ENCODE measurements at places on chromosomes 2 and 18.

- no peak for DNase-seq
Measured at GRCh38 chr2:41827354-41827971, 220.4 kb upstream of the PKDCC start.

DNA sequence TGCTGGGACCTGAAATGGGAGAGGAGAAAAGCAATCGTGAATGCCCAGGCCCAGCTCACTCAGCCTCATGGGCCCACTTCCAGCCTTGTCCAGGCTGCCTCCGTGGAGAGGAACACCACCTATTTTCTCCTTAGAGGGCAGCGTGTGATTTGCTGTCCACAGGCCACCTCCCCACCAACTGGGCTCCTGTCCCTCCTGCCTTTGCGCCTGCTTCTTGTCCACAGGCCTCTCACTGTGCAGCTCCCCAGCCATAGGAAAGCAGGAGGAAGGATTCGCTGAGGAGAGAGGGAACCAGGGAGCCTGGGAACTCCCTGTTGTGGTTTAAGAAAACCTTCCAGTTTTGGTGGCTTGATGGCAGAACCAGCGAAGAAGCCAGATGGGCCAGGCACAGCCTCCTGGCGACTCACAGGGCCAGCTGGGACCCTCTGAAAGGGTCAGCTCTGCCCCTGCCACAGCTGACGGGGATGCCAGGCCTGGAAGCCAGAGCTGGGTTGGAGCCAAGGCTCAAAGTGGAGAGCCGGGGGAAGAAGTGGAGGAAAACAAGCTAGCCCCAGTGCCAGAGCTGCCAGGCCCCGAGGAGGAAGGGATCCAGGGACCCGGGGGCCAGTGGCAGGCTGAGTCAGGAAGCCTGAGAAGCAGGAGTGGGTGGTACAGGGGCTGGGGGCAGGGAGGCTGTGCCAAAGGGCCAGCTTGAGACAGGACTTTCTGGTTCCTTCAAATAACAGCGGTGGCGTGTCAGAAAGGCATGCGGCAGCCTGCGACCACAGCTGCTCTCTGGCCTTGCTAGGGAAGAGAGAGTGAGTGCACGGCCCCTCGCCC lies 9.9 kb downstream of the TMBIM1 start:
- no peak for DNase-seq

DNA sequence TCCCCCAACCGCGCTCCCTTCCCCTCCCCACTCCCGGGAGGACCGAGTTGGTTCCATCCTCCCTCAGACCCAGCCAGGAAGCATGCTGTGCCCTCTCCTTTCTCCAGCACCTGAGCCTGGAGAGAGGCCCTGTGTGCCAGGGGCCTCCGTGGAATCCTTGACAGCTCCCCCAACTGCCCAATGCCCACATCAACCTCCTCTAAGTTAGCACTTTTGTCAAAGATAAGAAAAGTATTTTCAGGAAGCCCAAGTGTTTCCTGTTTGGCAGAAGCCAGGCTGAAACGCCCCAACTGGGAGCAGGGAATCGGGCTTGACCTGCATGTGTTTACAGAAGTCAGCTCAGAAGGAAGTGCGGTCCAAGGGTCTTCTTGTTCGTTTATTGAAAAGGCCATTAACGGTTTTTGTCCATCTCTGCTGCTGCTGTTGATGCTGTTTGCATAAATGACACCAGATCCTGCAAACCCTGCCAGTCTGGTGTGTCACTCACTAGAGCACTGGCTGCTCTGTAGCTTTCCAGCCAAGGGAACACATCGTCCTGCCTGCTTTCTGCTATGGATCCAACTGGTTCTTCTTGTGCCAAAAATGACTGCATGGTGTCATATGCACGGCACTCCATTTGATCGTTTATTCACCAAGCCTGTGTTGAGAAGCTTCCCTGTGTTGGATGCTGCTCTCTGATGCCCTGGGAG lies 35.4 kb upstream of the COL6A3 start:
- no peak for DNase-seq

DNA sequence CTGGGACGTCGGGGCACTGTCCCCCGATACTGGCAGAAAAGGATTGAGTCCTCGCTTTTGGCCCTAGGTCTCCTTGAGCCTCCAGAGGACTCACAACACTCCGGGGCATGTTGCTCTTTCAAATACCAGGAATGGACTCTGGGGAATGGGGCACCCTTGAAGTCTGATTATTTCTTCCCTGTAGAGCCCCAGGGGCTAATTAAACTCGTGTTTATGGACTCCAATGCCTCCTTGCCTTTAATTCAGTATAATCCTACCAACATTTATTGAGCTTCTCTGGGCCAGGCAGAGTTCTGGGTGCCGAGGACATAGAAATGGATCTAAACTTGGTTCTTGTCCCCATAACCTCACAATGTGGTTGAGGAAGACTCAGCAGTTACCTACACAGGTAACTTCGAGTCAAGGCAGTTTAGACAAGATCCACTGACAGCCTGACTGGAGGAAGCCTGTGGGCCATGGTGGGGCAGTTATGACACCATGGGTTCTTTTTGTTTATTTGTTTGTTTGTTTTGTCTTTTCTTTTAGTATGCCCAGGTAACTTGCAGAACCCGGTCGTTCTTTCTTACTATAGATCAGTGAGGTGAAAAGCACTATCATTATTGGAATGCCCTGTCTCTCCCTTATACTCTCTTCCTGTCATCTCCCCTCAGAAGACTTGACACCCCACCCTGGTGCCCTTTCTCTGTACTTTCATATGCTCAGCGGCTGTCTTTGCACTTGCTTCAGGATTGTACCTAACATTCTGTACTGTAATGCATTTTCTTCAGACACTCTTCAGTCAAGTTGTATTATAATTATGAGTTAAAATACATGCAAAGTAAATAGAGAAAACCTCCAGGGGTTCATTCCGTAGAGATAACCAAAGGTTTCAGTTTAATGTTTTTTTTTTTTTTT lies 3.2 kb downstream of the CFLAR start:
- DNase-seq: no peak

GRCh38 chr2:223580951-223581350 lies 21.2 kb downstream of the SCG2 start:
- peak; percentile 48 for DNase-seq

DNA sequence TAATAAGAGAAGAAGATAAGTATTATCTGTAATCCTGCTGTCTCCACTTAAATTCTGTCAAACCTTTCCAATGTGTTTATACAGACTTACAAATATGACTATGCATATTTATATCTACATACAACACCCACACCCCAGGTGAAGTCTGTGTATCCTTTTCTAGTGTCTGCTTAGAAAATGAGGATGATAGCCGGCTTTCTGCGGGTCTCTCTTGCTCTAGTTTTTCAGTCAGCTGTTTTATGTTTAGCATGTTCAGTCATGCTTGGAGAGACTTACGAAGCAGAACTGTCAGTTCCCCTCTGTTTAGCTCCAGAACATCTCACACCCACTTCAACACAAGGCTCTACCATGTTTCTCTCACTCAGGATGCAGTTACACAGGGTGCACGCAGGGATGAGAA lies 137.3 kb upstream of the NFATC1 start:
- peak; percentile 36 for DNase-seq

DNA sequence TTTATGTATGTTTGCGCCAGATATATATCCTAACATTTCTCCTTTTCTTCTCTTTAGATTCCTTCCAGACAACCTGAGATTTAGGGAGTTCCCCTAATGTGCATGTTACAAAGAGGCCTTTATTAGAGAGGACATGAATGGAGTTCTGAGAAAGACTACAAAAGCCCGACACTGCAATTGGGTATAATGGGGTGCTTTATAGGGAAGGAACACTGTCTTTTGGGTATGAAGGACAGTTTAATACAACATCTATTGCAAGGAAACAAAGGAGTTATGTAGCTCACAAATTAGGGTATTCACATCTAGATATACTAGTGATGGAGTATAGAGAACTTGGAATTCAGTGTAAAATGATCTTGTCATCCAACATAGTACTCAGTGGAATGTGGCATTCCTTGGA lies 383.8 kb downstream of the FIGN start:
- DNase-seq: no peak

DNA sequence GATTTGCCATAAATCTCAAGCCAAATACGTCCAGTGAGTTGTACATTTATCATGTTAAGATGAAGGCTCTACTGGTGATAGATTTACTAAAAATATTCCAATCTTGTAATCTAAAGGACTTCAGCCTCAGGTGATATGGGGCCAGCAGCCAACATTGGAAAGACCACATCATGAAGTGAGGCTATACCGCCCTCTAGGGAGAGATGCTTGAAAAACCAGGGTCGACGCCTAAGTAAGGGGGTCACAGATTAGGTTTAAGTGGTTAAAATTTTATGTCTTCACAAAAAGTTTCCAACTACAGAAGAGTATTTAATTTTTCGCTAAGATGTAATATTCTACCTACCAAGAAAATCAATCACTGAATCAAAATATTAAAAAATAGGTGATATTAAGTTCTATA lies 33.3 kb downstream of the DOCK10 start:
- no peak for DNase-seq

GRCh38 chr2:48209214-48209885 lies 303.1 kb upstream of the FBXO11 start:
- peak; percentile 31 for DNase-seq

DNA sequence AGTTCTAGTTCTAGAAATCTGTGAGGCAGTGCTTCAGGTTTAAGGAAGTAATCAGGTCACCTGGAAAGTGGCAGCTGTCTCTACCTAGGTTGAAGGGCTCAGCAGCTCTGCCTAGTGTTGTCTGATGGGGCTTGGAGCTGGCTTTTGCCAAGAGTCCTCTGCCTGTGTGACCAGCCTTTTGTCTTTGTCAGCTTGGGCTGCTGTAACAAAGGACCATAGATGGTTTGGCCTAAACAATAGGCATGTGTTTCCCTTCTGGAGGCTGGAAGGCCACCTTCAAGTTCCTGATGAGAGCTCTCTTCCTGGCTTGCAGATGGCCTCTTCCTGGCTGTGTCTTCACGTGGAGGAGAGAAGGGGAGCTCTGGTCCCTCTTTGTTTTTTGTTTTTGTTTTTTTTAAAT lies 13.3 kb downstream of the UBE2F start:
- DNase-seq: no peak

- peak; percentile 79 for DNase-seq
Measured at GRCh38 chr2:182784777-182785176, 68.7 kb downstream of the DNAJC10 start.

DNA sequence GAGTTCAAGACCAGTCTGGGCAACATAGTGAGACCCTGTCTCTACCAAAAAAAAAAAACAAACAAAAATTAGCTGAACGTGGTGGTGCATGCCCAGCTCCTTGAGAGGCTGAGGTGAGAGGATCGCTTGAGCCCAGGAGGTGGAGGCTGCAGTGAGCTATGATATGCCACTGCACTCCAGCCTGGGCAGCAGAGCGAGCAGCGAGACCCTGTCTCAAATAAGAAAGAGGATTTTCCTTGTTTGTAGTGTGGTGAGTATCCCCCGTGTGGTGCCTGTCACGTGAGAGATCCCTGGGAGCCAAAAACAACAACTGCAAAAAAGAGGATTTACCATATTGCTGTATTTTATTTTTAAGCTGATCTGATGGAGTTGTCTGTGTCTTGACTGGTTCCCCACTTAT lies 9.2 kb downstream of the EML4 start:
- DNase-seq: no peak

DNA sequence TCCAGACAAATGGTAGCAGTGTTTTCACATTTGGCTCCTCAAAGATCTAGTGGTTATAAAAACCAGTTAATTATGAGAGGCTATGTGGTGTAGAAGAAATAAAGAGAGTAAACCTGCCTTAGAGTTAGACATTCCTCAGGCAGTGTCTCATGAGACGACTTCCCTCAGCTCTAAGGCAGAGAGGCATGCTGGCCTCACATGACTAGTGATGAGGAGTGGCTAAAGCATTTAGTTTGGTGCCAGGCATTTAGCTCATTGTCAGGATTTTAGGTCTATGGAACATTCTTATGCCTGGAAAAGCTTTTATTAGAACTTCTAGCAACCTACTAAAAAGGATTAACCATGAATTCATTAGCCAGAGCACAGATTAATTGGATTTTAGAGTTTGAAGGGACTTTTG lies 90.3 kb downstream of the RPRM start:
- DNase-seq: peak; percentile 20

DNA sequence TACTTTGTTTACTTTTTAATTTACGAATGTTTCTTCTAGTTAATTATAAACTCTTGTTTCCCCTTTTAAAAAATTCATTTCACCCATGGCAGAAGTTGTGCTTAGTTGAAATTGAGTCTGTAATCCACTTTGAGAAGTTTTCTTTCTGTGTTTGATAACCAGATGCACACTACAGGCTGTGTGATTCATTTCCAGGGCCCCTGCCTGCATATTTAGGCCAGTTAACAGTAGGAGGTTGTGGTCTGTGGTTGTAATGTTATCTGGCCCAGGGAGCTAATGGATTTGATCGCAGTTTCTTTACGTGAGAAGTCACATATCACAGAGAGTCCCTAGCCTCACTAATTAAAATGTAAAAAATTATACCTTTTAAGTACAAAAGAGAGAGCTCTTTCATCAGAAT lies 3.3 kb downstream of the CDH7 start:
- DNase-seq: peak; percentile 65

DNA sequence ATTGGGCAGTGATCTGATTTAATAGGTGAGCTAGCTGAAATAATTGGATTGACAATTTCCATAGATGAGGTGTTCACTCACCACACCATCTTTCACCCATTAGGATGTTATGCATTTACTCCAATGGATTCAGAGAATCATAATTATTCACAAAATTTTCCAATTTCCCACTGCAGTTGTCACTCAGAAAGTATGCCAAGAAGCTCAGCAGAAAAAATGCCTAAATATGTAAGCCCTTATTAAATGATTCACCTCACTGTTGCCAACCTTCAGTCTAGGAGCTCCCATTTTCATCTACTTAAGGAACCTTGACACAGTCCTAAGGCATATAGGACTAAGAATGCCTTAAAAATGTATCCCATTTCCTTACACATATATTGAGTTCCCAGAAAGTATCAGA lies 94.3 kb downstream of the MBD2 start:
- no peak for DNase-seq

GRCh38 chr2:24493713-24494112 lies 2.7 kb downstream of the NCOA1 start:
- DNase-seq: peak; percentile 10

DNA sequence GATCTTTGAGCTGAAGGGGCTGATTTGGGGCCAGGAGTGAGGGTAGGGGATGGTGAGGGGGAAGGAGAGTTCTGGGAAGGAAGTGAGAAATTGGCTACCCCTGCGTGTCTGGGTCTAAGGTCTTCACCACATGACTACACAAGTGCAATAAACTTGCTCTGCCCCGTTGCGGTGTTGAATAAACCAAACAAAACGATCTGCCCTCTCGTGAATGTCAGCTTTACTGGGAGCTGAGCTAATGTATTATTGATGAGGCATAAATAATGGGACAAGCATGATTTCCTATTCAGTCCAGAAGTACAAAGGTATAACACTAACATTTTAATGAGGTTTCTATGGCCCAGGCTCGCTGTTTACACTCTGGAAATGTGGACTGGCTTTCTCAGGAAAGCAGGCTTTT lies 8.0 kb upstream of the CFAP221 start:
- no peak for DNase-seq

GRCh38 chr2:156399950-156400705 lies 36.1 kb upstream of the GPD2 start:
- no peak for DNase-seq

DNA sequence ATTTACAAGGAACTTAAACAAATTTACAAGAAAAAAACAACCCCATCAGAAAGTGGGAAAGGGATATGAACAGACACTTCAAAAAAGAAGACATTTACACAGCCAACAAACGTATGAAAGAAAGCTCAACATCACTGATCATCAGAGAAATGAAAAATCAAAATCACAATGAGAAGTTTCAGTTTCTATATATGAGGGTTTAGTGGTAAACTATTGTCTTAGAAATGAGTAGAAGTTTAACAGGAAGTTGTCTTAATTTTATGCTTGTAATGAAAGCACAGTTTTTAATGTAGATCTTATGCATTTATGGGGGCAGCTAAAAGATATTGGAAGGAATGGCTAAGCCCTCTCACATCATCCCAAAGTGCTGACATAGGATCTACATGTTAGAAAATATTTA lies 325.4 kb downstream of the ERBB4 start:
- no peak for DNase-seq

Measured in eye (tissue), 1 donor.